ENCODE measurements at places on chromosomes 16 and 17.

GRCh38 chr16:82701442-82701955, 74.7 kb downstream of the CDH13 start:
- no peak for DNase-seq

GRCh38 chr16:68227183-68227793, 8.6 kb downstream of the ESRP2 start:
- no peak for DNase-seq

GRCh38 chr17:34667656-34668055, 88.3 kb downstream of the TMEM132E start:
- DNase-seq, result no peak

- no peak for DNase-seq
Measured at GRCh38 chr16:48206594-48207242, 37.4 kb upstream of the LONP2 start.

DNA sequence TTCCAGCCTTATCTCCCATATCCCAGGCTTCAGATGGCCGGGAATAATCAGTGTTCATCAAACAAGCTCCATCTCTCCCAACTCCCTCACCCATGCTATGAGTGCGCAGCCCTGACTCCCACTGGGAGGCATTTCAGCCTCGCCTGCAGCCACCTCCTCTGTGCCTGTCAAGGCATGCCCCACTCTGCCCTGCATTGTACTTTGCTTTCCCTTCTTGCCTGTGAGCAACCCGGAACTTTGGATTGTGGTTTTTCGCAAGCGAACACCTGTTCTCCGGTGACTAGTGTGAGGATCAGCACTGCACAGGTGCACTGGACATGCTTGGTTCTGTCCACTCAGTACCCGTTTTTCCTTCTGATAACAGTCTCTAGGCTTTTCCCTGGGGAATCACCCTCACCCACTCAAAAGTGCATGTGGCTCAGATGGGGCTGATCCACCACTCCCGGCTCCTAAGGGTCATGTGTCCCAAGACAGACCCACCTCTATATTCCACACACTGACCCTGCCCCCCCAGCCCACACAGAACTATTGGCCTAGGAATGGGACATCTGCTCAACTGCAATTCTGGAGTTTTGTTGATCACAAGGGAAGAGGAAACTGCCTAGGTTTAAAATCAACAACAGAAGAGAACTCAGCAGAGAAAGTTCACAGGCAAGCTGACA, 9.1 kb downstream of the CHST6 start:
- no peak for DNase-seq

DNA sequence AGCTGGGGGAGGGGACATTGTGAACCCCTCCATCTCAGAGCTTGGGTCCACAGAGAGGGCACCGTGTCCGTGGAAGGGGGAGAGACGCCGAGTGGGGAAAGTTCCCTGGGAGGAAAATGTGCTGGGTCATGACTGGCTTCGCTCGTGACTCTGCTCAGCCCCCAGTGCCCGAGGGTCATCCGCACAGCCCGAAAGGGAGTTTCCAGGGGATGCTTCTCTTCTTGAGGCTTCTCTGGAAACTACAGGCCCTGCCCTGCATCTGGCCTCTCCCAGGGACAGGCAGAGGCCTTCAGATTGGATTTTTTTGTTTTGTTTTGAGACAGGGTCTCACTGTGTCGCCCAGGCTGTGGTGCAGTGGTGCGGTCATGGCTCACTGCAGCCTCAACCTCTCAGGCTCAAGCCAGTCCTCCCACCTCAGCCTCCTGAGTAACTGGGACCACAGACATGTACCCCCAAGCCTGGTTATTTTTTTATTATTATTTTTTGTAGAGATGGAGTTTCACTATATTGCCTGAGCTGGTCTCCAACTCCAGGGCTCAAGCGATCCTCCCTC, 9.8 kb upstream of the GSE1 start:
- no peak for DNase-seq

DNA sequence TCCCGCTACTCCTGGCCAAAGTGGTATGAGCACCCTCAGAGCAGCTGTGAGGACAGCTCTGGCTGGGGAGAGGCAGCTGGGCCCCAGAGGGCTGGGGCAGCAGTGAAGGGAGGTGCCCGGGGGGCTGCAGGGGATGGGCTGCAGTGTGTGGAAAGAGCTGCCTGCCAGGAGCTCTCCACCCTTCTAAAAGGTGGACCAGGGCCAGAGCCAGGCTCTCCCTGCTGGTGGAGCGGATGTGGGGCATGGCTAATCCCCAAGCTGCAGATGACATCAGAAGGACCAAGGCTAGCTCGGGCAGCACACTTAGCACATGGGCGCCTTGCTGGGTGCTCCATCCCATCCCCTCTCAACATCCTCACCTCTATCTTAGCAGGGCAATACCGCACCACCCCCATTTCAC, 103.1 kb downstream of the SDK2 start:
- DNase-seq, result no peak

GRCh38 chr17:63634816-63635215, 12.6 kb downstream of the MAP3K3 start:
- DNase-seq, result no peak

DNA sequence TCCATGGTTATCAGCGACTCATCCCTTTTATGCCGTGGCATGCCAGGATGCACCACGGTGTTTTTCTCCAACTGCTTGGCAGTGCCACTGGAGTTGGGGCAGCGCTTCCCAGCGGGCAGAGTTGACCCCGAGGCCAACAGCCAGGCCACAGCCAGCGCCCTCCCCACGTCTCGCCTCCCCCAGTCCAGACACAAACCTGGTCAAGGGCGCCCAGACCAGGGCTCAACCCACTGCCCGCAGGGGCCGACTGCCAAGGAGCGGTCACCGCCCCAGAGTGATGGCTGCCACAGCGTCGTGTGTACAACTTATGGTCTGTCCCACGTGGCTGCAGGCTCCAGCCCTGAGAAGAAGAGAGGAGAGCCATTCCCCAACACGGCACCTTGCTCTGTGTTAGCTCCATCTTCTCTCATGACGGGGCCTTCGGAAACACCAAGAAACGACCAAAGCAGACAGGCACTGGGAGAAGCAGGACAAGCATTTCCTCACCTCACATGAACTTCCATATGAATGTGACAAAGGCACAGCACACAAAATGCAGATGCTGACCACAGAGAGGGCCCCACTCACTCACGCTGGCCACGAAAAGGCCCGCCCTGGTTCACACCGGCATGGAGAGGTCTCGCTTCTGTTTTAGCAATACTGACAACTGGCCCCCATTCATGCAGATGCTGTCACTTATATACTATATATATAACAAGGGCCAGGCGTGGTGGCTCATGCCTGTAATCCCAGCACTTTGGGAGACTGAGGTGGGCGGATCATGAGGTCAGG, 27.0 kb downstream of the AXIN1 start:
- DNase-seq, result no peak

DNA sequence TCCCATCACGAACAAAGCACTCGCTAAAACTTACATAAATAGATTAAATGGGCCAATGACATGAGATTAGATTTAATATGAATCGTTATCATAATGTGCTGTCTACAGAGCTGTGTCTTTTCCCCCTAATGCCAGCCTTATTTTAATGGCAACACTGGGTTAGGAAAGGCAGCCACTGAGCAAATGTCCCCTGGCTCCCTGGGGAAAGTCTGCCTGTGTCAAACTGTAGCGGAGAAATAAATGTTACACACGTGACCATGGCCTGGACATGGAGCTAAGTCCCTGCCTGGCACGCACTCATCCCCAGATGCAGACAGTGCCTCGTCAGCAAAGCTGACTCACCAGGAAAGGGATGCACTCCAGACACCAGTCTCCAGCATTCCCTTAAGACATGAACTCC, 61.3 kb upstream of the SDK2 start:
- DNase-seq, result peak; percentile 42

- no peak for DNase-seq
Measured at GRCh38 chr16:69818891-69819545, 56.9 kb downstream of the WWP2 start.

DNA sequence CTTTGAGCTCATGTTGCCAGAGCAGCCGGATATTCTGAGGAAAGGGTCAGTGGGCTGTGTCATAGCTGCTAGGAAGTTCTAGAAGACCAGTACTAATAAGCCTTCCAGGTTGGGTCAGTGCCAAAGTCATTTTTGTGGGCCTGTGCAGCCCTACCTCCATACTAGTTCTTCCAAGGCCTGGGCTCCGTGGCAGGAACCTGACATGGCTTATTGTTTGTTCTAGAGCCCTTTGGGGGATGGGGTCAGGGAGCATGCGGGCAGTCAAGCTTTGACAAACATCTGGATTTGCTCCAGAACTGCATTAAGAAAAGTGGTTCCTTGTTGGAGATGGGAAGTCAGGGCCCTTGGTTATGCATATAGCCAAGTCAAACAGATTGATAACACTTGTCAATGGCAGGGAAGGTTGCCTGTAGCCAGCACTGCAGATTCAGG, 7.6 kb downstream of the ALKBH5 start:
- DNase-seq, result no peak

DNA sequence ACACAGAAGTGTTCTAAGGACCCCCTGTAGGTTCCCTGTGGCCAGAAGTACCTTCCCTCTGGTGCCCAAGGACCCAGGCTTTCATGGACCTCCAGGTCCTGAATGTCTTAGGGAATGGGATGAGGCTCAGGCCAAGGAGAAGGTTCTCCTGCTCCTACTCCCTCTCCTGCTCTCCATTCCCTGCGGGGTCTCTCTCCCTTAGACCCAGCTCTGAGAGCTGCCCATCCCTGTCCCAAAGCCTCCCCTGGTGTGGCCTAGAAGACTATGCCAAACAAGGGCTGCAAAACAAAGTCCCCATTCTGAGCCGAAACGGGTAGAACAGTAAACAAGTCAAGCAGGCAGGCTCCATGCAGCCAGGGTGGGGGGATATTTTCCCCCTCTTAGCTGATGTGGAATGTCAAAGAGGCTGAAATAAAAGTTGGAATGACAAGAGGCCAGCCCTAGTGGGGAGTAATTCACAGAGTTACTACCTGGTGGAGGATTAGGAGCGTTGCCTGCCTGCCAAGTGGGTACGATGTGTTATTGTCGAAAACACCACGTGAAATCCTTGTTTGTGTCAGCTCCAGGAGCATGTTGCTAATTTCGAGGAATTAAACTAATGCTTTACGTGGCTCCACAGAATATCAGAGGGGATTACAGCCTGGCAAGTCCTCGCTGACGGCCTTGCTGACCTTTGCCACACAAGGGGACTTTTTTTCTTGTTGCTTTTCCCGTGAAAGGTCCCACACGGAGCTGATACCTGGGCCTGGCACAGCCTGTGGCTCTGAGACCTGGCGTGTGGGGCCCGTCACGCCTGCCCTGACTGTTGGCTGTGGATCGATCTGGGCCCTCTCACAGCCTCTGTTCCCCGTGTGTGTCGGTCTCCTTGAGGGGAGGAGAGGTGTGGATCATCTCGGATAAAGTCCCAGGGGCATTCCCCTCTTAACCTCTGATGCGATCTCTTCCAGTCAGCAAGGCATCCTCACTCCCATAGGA, 2.9 kb downstream of the WFIKKN2 start:
- DNase-seq, result no peak

- no peak for DNase-seq
Measured at GRCh38 chr17:79833744-79834564, 5.3 kb downstream of the CBX4 start.

DNA sequence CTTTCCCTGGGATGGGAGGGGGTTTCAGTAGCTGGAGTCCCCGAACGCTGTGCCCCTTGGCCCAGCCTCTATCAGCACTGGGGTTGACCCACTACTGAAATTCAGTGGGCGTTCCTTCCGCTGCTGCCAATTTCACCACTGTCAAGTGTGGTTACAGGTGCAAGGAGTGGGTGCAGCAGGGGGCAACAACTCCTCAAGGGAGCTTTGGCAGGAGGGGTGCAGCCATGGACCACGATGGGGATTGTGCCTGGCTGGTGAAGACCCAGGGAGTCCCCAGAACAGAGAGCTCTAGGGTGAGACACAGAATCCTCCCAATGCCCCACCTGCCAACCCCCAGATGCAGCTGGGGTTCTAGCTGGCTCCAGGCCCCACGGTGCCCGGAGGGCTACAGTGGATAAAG, 123.5 kb upstream of the SDK2 start:
- DNase-seq, result no peak

GRCh38 chr17:81335773-81336157, 40.7 kb upstream of the SLC38A10 start:
- DNase-seq, result no peak

DNA sequence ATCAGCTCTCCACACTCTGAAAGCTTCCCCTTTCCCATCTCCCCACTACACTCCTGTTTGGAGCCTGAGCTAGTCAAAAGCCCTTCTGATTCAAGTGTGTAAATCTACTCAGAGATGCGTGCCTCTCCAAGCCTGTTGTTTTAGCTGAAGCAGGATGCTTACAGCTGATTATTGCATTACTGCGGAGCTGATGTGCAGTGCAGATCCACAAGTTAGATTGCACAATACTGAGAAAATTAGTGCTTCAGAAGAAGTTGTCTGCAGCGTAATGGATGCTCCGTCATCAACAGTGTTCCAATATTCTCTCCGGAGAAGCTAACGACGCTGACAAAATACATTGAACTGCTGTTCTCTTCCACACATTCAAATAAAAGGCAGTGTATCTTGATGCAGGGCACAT, 44.8 kb upstream of the NLRP1 start:
- DNase-seq, result no peak

GRCh38 chr17:13030459-13031300, 12.9 kb upstream of the ELAC2 start:
- DNase-seq, result peak; percentile 41

DNA sequence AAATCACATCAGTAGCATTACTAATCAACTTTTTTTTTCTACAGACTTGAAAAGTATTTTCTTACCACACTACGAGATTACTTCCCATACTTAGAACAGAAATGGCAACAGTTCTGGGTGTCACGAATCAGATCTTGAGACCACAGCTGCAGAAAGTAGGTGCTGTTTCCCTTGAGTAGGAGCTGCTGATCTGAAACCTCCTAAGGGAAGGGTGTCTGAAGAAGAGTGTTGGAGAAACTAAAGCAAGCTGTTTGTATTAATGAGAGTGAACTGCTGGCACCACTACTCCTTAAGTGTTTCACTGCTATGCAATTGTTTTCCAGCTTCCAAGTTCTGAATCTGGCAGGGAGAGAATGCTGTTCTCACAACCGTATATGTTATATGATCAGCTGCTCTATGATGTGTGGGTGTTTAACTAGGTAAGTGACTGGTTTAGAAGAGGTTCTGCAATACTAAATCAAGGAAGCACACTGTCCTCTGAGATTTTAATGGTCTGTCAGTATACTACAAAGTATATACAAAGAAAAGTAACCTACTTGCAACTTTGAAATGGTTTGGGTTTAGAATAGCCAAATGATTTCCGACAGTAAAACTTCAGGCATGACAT, 3.3 kb downstream of the ZNF652 start:
- DNase-seq, result no peak

DNA sequence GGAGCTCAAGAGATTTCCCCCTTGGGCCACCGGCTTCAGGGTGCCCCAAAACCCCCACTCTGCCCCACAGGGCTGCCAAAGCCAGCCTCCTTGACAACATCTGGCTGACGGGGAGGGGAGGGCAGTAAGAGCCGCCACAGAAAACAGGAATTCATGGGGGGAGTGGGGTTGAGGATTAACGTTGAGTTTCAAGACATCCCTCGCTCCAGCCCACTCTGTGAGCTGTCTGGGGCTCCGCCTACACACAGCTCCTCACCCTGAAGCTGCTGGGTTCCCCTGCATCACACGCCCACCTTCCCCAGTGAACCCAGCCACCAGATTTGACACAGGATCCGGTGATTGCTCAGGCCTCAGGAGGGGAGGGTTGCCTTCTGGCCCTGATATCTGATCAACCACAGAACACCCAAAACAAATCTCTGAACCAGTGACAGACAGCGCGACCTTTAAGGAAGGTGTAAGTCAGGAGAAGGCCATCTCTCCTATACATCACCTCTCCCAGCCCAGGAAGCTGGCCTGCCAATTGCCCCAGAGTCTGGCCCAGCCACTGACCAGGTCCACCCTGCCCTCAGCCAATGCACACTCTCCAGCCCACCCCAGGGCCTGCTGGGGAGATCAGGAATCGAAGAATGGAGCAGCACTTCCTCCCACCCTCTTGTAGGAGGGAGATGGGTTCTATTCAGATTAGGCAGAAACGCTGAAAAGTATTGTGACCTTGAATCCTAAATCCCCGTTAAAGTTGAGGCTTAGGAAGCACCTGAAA, 132.1 kb downstream of the CLEC16A start:
- no peak for DNase-seq
